ENCODE measurements at places on chromosomes 11 and 22. TPM values are rescaled to one million over a fixed set of nuclear protein-coding genes. Genes with fewer than 3 reads are reported as not detected.

DNA sequence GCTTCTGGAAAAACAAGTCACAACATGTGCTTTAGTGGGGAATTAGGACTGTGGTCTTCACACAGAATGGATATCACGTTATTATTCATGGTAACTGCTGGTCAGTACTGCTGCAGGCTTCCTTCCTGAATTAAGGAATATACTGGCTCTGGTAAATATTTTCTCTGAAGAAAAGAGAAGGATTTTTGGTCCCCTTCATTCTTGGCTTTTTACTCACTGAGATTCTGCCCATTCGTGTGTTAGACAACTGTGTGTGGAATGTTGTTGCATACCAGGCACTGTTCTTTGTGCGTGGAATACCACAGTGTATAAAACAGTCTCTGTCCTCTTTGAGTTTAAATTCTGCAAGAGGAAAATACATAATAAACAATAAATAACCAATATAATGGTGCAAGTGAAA lies 80.3 kb downstream of the ALX4 start:
- no peak for DNase-seq

LRRC75B gene
- 12.3 TPM for total RNA-seq

DNA sequence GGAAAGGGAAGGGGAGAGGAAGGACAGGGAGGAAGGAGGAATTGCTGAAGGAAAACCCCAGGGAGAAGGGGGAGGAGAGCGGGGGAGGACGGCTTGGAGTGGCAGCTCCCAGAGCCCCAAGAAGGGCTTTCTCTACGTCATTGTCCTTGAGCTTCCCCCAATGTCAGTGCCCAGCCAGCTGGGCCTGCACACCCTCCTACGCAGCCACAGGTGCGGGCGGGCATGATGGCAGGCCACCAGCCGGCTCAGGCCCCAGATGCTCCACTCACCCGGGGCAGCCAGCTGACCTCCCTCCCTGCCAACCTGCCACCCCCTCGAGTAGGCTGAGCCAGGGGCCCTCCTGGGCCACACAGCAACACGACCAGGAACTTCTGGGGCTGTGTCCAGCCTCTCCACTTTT lies 11.2 kb downstream of the SYT7 start:
- no peak for DNase-seq

DNA sequence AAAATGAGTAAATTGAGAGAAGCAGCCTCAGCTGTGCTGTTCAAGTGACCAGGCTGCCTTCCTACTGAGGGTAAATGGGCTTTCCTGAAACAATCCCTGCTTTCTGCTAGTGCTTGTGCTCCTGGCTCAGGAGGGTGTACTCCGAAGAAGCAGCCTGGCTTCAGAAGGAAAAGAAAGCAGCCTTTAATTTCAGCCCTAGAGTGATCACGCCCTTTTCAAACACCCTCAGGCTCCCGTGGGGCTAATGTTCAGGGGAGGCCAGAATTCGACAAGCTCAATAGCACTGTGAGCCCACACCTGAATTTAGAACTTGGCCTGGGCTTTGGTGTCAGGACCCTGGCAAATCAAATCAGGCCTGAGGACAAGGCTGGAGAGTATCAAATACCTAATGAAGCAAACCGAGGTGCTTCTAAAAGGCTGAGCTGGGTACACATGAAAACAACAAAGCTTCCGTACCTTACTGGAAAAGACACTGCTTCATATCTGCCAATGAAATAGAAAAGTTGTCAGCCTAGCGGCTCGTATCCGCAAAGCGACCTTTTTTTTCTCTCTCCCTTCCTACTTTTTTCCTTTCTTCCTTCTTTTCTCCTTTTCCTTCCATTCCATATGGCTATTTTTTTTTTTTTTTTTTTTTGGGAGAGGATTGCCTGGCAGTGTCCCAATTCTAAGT lies 387.8 kb downstream of the SOX6 start:
- no peak for DNase-seq

All from right lobe of liver (tissue), 6 donors.